ENCODE measurements at places on chromosomes 5 and 9.

GRCh38 chr9:107548298-107549142, 59.0 kb upstream of the KLF4 start:
- DNase-seq = peak; percentile 77

GRCh38 chr5:168159425-168159824, 132.0 kb upstream of the WWC1 start:
- no peak for DNase-seq

GRCh38 chr5:58239731-58240130, 220.2 kb downstream of the PLK2 start:
- DNase-seq = no peak

DNA sequence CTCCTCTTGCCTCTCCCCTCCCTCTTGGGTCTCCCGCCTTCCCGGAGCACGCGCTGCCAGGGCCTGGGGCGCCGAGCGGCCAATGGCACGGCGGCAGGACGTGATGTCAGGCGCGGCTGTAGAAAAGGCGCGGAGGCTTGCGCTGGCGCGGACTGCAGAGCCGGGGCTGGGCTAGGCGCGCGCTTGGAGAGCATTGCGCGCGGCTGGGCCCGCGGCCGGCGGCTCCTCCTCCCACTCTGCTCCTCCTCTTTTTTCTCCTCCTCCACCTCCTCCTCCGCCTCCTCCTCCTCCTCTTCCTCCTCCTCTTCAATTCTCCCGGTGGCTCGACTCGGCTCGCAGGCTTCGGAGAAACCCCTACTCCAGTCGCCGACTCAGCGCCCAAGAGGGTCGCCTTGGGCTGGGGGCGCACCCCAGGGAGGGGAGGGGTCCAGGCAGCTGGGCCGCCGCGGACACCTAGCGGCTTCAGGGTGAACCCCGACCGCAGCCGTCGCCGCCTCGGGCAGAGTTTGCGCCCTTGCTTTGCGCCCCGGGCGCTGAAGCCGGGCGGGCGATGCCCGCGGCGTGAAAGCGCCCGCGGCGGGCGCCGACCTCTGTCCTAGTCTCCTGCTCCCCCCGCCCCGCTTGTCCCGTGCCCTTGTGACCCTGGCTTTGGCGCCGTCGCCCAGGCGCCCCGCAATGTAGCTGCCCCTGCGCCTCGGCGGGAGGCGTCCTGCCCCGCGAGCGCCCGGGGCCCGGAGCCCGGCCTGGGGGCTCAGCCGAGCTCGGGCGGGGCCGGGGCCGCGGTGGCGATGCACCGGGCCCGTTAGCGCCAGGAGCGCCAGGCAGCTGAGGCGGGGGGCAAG, at the start of gene LHX2:
Gene LHX2 (plus strand): TSS at position 309 of the 842 bp plus-strand sequence. CDS start 581 bp downstream, outside the sequence.
- DNase-seq = peak; percentile 73

DNA sequence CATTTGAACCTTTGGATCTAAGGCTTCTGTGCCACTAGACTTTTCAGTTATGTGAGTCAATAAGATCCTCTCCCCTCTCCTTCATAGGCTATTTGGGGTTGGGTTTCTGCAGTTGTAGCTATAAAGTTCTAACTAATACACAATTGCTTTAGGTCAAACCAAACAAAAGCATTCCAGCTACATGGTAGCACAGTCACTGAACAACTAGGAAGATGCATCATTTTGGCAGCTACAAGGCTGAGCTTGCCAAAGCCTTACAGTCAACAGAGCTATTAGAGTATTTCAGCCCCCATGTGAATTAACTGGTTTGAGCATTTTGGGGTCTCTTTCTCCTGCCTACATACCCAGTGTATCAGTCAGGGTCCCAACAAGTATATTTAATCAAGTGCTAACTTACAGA, 234.6 kb downstream of the ZNF608 start:
- no peak for DNase-seq

DNA sequence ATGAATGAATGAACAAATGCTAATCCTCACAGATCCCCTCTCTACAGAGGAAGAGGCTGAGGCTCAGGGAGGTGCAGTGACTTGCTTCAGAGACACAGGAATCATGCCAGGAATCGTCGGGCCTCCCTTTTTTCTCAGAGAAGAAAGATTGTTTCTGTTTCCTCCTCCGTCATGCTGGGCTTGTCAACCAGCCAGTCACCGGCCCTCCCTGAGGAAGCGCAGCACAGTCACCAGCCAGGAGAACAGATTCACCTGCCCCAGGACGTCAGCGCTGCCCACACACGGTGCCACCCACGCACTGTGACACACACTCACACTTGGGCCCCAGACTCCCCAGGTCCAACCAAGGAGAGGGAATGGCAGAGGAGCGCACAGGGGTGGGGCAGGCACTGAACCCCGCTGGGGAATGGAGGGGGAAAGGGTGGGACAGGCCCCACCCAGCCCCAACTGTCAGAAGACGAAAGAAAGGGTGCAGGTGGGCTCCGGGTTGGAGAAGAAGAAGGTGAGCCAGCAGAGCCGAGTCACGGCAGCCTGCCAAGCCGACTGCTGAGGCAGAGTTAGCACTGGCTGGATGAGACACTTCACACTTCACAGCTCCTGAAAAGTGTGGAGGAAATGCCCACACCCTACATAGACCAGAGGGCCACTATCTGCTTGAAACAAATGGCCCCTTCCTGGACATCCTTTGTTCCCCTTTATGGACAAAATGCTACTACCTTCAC, 13.8 kb upstream of the ERGIC1 start:
- no peak for DNase-seq

GRCh38 chr5:18652404-18653215, 1018.4 kb downstream of the TAF11L14 start:
- no peak for DNase-seq

GRCh38 chr9:29214154-29214689, 1640.9 kb upstream of the C9orf72 start:
- DNase-seq = no peak

- no peak for DNase-seq
Observed at GRCh38 chr5:158922816-158923215, 176.9 kb downstream of the EBF1 start.

Data from hepatic stellate cell (primary cell).